ENCODE measurements at places on chromosomes 2 and 18.

DNA sequence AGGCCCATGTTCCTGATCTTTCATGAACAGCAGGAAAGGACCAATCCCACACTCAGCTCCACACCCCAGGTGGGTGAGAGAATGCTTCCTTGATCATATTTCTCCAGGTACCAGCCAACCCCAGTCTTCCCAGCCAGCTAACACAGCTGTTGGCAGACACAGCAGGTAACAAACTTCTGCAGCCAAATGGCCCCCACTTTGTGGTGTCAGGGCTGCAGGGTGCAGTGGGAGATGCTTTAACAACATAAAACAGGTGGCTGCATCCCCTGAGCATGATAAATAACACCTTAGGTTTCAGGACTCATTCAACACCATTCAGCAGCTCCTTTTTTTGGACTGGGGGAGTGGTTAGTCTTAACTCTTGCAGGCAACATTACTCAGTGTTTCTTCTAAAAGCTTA lies 76.7 kb upstream of the ACAA2 start:
- peak; percentile 76 for DNase-seq

DNA sequence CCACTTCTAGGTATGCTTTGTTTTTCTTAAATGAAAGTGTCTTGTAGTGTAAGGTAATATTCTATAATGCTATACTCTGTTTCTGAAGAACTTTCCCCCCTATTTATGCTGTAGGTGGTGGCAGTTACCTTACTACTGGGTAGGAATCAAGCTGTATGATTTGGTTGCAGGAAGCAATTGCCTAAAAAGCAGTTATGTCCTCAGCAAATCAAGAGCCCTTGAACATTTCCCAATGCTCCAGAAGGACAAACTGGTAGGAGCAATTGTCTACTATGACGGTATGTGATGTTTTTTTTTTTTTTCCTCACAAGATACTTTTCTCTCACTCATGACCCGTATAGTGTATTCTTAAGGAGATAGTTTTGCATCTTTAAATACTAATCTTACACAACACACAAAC lies 77.0 kb downstream of the GPD2 start:
- no peak for DNase-seq

- peak; percentile 44 for DNase-seq
These were observed 19.2 kb upstream of the TMEM177 start for GRCh38 chr2:119659601-119660342.

GRCh38 chr2:208363485-208363884 lies 43.1 kb upstream of the PTH2R start:
- no peak for DNase-seq

DNA sequence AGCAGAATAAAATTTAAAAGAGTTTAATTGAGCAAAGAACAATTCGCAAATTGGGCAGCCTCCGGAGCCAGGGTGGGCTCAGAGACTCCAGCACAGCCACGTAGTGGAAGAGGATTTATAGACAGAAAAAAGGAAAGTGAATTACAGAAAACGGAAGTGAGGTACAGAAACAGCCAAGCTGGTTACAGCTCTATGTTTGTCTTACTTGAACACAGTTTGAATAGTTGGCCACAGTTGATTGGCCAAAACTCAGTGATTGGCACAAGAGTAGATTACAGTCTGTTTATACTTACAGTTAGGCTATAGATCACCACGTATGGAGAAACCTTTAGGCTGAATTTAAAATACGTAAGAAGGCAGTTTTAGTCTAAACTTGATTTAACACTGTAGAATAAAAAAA lies 78.8 kb upstream of the NEDD4L start:
- no peak for DNase-seq

- DNase-seq: no peak
These were observed 364.5 kb upstream of the CDH2 start for GRCh38 chr18:28541276-28541930.

- no peak for DNase-seq
These were observed 112.3 kb downstream of the AGAP1 start for GRCh38 chr2:235606004-235606715.

DNA sequence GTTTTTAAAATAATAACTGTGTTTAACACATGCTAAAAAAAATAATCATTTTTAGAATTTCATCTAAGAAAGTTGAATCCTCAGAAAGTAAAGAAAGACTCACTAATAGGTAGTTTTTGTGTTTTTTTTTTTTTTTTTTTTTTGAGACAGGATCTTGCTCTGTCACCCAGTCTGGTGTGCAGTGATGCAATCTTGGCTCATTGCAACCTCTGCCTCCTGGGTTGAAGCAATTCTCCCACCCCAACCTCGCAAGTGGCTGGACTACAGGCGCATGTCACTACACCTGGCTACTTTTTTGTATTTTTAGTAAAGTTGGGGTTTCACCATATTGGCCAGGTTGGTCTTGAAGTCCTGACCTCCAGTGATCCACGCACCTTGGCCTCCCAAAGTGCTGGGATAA lies 7.1 kb downstream of the CKAP2L start:
- no peak for DNase-seq

DNA sequence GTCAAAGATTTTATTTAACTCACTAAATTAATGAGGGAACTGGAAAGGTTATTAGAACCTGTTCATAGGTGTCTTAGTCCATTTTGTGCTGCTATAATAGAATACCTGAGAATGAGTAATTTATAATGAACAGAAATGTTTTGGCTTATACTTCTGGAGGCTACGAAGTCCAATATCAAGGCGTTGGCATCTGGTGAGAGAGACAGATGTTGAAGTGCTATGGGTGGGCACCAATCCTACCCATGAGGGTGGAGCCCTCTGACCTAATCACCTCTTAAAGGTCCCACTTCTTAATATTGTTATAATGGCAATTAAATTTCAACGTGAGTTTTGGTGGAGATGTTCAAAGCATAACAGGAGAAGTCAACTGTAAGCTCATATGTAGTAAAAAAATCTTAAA lies 5.1 kb downstream of the RPIA start:
- DNase-seq: no peak

GRCh38 chr2:192886636-192887035 lies 691.9 kb upstream of the TMEFF2 start:
- peak; percentile 46 for DNase-seq

DNA sequence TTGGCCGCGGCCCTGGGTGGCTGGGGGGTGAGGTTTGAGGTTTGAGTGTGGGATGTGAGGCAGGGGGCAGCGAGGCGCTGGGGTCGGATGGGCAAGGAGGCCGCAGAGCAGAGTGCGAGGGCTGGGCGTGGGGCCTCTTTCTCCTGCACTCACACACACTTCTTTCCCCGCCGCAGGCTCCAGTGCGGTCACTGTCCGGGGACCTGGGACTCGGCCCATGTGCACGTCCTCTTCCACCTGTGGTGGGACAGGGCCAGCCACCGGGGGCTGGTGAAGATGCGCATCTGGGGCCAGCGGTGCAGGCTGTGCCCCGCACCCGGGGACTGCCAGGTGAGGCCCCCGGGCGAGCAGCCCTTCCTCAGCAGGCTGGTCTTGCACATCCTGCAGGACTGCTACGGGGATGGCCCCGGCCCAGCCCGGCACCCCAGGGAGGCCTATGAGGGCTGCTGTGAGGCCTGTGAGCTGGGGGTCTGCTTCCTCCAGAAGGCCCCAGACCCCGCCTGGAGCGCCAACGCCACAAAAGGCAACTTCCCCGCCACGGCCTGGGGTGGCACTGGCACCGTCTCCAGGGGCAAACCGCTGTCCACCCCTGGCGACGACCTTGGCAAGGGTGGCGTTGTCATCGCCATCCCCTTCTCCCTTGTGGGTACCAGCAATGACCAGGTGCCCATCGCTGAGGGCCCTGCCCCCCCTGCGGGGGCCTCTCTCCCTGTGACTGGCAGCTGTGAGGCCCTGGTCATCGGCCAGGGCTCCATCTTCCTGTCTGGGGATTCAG lies 2.2 kb downstream of the RTP5 start:
- DNase-seq: no peak

- no peak for DNase-seq
These were observed 48.7 kb upstream of the AGAP1 start for GRCh38 chr2:235445116-235445515.

- no peak for DNase-seq
These were observed 33.3 kb downstream of the ABCB11 start for GRCh38 chr2:168997794-168998193.

DNA sequence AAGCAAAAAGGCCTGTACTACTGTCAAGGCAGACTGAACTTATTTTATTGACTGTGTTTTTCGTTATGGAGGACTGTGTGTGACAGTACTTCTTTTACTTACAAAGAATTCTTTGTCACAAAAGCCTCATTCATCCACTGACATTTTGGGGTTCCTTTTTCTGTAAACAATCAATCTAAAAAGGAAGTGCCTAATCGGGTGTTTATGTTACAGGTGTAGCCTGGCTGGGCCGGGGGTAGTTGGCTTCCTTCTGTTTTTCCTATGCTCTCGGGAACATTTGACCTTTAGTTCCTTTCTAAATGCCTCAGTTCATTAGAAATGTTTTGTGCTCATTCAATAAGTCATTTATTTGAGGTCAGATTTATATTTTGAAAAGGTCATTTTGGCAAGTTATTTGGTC lies 8.3 kb downstream of the ZCCHC2 start:
- no peak for DNase-seq

DNA sequence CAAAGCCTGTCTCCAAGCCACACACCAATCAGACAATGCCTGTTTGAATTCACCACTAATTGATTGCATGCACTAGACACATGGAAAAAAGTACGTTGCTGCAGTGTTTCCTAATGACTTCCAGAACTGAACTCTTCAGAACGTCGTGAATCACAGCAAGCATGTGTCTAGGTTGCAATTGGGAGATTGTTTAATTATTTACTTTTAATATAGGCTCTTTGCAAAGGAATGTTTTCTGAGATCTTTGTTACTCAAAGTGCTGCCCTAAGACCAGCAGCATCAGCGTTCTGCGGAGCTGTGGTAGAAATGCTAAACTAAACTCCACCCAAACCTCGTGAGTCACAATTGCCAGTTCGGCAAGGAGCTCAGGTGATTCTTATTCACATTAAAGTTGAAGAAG lies 52.7 kb upstream of the CCDC68 start:
- no peak for DNase-seq

DNA sequence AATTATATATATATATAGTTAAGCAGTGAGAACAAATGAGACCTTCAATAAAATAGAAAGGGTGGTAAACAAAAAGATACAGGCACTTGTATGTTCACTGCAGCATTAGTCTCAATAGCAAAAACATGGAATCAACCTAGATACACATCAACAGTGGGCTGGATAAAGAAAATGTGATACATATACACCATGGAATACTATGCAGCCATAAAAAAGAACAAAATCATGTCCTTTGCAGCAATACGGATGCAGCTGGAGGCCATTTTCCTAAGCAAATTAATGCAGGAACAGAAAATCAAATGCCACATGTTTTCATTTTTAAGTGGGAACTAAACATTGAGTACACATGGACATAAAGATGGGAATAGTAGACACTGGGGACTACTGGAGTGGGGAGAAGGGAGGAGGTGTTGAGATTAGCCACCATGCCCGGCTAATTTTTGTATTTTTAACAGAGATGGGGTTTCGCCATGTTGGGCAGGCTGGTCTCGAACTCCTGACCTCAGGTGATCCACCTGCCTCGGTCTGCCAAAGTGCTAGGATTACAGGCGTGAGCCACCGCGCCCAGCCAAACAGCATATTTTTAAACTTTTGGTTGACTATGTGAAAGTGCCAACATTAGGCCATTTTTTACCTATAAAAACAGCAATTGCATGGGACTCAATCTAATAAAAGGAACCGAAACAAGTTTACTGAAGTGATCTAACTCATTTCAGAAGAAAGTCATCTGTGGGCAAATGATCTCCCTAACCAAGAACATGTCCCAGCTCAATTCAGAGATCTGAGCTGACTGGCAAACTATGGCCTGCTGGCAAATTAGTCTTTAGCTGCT lies 23.7 kb downstream of the ICA1L start:
- DNase-seq: no peak

DNA sequence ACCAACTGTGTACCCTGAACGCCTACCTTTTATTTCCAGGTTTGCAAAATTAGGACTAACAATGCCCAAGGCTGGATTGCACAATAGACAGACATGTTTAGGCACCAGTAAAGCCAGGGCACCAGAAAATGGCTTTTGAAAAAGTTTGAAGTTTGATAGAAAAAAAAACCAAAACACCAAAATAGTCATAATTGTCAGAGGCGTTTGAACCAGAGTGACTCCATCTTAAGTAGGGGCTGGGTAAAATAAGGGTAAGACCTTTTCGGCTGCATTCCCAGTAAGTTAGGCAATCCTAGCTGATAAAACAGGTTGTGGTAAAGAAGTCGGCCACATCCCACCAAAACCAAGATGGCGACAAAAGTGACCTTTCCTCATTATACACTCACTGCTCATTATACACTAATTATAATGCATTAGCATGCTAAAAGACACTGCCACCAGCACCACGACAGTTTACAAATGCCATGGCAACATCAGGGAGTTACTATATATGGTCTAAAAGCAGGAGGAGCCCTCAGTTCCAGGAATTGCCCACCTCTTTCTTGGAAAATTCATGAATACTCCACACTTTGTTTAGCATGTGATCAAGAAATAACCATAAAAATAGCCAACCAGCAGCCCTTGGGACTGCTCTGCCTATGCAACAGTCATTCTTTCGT lies 105.1 kb upstream of the MSH2 start:
- DNase-seq: no peak

GRCh38 chr2:237688081-237688480 lies 60.7 kb downstream of the LRRFIP1 start:
- DNase-seq: no peak

DNA sequence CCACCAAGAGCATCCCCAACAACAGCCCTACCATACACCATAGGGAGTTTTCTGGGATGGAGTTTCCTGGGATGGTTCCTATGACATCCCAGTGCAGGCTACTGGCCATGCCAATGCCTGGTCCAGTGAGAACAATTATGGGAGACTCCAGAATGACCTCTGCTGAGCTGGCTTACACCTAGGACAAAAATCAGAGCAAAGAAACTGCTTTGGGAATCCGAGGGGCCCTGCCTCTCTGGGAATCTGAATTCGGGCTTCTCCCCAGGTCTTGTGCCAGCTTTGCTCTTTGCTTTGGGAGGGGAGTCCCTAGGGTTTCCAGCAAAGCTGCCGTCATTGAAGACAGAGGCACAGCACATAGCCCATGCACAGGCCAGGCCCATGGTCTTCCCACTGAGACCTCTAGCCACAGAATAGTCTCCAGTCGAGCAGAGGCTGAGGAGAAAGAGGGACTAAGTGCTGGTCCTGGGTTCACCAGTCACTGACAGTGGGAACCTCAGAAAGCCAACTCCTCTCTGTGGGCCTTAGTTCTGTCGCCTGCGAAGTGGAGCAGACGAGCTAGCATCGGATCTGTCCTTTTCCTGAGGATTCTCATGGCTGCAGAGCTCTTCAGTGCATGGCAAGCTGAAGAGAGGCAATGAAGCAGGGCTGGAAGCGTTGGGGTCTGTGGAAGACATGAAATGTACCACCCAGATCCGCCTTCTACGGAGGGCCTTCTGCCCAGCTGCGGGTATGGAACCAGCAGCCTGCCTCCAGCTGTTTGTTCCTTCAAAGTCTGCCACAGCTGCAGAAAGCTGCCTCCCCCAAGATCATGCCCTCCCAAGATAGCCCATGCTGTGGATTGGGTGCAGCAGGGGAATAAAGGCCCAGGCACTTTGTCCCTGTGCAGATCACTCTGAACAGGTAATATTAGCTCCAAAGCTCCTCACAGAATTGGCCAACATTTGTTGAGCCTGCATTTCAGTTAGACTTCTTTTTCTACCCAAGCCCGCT lies 11.2 kb upstream of the LBH start:
- no peak for DNase-seq

Measured in NCI-H146 (cell line).